ENCODE measurements at places on chromosomes 5 and 9.

- peak; percentile 47 for DNase-seq
Measured at GRCh38 chr5:144028058-144028457, 142.4 kb downstream of the YIPF5 start.

GRCh38 chr5:58274191-58274590, 185.7 kb downstream of the PLK2 start:
- no peak for DNase-seq

DNA sequence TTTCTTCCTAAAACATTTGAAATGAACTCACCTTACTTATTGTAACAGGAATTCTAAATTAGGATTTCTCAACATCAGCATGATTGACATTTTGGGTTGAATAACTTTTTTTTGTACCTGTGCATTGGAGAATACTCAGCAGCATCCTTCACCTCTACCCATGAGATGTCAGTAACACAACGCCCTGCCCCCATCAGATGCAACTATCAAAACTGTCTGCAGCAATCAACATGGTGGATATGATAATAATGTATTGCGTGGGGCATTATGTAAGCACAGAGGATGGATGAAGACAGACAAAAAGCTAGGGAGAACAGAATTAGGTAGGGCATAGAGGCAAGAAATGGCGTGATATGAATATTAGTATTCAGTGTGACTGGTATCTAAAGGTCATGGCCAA, 94.1 kb downstream of the PLK2 start:
- DNase-seq, result no peak

DNA sequence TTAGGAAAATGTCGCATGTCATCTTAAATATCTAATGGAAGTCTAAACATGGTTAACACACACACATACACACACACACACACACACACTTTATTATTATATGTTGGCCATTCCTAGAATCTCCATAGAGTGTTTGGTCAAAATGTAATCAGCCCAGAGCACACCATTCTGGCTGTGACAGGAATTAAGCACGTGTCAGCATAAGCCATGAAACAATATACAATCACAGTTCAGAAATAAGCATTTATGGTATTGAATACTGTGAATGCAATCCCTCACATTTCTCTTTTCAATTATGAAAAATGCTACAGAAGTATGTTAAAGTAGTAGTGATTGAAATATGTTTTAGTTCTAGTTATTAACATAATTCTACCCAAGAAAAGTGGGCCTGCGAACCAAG, 611.6 kb downstream of the PRELID2 start:
- no peak for DNase-seq

DNA sequence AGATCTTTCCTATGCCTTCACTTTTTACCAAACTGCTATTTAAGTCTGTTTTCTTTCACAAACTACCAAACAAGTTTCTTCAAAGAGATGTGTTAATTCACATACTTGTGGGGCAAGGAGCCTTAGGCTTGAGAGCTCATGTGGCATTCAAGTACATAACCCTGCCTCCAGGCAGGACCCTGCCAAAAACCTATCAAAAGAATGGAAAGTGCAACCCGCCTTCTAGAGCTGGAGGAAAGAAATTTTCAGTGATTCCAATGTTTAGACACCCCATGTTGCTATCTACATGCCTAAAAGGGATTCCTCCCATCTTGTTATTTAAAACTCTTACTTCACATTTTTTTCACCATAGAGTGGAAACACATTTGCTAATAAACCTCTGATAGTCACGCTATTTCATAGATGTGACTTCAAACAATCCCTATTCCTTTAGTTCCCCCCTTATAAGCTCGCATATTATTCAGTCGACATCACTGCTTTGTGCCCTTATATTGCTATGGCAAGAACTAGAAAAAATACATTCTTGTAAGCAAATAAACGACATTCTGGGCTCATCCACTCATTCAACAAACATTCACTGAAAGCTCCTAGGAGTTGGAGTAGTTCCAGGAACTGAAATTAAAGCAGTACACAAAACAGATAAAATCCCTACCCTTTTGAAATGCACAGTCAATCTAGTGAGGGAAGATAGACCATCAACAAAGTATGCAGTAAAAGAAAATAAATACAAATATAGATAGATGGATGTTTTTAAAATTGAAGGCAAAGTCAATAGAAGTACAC, 518.1 kb downstream of the ELAVL2 start:
- DNase-seq, result no peak

GRCh38 chr9:7546261-7546660, 253.3 kb downstream of the DMAC1 start:
- no peak for DNase-seq

DNA sequence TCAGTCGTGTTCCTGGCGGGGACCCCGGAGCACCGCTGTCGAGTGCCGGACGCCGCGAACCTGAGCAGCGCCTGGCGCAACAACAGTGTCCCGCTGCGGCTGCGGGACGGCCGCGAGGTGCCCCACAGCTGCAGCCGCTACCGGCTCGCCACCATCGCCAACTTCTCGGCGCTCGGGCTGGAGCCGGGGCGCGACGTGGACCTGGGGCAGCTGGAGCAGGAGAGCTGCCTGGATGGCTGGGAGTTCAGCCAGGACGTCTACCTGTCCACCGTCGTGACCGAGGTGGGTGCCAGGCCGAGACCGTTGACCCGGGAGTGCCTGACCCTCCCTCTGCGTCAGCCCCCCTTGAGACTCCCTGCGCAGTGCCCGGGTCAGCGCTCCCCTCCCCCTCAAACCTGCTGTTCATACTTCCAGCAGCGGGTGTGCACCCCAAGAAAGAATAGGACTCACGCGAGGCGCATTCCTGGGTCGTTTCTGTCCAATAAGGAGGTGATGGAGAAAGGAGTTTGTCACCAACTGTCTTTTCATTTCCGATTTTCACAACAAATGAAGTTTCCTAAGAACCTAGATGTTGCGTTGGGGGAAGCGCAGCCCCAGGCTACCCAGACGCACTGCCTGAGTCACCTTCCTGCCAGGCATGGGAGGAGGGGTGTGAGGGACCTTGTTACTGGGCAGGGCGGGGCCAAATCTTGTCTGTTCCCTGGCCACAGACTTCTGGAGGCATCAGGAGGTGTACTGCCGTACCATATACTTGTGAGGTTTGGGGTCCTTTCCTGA, 722 bp downstream of the SLC22A4 start:
- no peak for DNase-seq

- DNase-seq, result no peak
Measured at GRCh38 chr9:68804911-68805889, 100.2 kb downstream of the PIP5K1B start.

GRCh38 chr9:130465383-130466096, 20.8 kb downstream of the ASS1 start:
- DNase-seq, result no peak

GRCh38 chr5:43106290-43106638, 14.4 kb upstream of the ZNF131 start:
- no peak for DNase-seq

DNA sequence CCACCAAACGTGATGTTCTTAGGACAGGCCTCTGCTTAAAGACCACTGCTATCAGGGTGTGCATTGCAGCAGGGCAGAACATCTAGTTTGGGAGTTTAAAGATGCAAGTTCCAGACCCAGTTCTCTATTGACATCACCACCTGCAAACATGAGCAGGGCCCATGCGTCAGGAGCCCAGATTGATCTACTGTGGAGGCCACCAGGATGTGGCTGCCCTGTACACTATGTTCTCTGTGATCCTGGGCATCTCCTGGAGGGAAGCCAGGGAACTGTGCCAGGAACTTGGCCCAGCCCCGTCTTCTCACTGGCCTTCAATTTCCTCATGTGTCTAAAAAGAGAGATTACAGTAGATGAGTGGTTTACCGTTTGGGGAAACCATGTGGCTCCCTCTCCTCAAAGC, 87.1 kb downstream of the PDE6A start:
- DNase-seq, result peak; percentile 68

DNA sequence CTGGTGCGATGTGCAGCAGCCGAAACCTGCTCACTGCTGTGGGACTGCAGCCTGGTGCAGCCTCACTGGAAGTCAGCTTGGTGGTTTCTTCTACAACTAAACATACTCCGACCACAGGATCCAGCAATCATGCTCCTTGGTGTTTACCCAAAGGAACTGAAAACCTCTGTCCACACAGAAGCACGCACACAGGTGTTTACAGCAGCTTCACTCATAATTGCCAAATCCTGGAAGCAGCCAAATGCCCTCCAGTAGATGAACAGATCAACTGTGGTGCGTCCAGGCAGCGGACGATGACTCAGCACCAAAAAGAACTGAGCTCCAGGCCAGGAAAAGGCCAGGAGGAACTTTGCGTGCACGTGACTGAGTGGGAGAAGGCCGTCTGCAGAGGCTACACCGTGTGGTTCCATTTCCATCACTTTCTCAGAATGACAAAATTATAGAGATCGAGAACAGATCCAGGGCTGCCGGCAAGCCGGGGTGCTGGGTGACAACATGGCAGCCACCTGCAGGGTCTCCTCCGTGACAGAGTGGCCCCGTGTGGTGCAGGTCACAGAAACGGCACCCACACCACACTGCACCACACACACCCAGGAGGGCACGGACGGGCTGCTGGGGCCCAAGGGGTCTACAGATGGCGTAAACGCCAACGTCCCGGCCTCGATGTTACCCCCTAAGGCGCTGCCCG, 23.1 kb upstream of the NSMF start:
- DNase-seq, result no peak

- peak; percentile 16 for DNase-seq
Measured at GRCh38 chr9:111037708-111038330, 451 bp downstream of the LPAR1 start.

DNA sequence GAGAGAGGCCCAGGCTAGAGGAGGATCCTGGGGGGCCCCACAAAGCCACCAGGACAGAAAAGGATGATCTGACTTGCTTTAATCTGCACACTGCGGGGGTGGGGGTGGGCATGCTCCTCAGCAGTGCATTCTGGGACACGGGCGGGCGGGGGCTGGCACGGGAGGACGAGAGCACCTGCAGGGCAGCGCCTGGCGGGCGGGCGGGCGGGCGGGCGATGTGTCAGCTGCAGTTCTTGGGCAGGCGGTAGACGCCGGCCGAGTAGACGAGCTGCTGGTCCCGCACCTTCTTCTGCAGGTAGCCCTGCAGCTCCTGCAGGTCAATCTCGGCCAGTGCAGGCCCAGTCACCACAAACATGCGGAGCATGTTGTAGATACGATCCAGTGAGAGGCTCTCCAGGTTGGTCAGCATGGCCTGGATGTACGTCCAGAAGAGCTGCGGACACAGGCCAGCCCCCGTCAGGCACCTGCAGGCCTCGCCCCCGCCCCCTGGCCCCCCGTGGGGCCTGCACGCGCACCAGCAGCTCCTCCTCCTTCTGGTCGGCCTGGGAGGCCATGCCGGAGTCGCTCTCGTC, 3.0 kb upstream of the TMEM210 start:
- no peak for DNase-seq

DNA sequence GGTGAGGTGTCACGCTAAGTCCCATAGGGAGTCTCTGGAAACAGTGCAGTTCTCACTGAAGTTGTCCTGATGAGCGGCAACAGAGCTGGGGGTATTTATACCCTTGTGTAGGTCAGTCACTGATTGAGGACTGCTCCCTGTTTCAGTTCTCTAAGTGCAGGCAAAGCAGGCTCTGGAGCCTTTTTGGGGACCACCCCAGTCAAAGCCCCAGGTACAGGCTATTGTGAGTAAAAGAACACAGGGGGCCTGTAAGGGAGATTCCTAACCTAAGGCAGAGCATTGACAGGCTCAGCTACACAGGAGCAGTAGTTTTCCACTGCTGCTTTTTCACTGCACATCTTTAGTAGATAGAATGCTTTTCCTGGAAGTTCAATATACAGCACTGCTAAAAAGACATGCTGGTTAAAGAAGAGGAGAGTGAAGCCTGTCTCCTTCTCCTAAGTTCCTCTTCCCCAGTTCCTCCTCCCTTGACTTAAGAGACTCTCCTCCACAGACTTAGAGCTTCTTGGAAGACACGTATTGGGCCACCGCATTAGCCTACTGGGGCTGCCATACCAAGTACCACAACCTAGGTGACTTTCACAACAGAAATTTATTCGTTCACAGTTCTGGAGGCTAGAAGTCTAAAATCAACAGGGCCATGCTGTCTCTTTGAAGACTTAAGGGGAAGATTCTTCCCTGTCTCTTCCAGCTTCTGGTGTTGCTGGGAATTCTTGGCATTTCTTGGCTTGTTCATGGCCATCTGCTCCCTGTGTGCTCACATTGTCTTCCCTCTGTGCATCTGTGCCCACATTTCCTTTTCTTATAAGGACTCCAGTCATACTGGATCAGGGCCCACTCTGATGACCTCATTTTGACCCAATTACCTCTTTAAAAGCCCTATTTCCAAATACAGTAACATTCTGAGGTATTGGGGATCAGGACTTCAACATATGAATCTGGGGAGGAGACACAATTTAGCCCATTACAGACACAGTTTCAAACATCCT, 221.0 kb downstream of the ESM1 start:
- no peak for DNase-seq

DNA sequence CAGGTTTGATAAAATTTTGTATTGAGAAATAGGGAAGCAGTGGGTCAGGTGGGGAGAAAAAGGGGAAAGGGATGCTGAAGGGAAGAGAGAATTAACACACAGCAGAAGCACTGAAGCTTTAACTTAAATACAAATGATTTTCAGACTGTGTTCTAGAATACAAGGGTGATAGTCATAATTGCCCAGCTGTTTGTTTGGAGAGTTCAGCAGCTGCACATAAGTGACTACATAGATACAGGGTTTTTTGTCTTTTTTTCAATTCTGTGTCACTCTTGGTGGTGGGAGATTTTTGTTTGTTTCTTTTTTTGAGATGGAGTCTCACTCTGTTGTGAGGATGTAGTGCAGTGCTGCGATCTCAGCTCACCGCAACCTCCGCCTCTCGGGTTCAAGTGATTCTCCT, 590.4 kb upstream of the SEMA6A start:
- DNase-seq, result no peak

DNA sequence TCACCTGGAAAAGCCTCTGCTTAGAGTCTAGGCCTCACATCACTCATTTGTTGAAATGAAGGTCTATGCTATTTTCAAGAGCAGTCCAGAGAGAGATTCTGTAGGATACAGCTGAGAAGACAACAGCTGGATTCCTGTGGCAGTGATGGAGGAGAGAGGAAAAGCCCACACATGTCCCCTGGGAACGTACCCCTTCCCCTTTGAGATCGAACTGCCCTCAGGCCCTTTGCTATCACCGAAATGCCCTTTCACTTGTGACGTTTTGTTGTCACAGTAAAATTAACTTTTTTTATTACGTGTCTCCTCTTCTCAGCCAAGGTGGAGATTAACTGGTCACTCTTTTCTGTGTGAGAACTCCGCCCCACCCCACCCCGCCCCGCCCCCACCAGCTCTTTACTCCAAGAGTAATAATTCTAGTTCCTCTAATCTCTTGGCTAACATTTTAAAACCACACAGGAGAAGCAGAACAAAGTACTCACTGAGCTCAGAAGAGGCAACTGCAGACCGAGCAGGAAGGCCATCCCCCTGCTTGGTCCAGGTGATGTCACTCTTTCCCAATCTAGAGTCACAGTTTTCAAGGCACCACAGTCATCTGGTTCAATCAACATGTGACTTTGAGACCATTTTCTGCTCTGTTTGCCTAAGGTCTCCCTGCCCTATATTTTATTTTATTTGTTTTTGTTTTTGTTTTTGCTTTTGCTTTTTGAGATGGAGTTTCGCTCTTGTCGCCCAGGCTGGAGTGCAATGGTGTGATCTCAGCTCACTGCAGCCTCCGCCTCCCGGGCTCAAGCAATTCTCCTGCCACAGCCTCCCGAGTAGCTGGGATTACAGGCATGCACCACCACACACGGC, 105.6 kb downstream of the SUSD1 start:
- DNase-seq, result no peak

Data from NCI-H345 (cell line).